Activated CD8-positive, alpha-beta memory T cell treated with anti-CD3 and anti-CD28 coated beads for 48 hours (primary cell): ENCODE measurements at places on chromosomes 7 and 10.
A peak's percentile ranks its signal among the peaks of the same experiment; 100 is the strongest.

DNA sequence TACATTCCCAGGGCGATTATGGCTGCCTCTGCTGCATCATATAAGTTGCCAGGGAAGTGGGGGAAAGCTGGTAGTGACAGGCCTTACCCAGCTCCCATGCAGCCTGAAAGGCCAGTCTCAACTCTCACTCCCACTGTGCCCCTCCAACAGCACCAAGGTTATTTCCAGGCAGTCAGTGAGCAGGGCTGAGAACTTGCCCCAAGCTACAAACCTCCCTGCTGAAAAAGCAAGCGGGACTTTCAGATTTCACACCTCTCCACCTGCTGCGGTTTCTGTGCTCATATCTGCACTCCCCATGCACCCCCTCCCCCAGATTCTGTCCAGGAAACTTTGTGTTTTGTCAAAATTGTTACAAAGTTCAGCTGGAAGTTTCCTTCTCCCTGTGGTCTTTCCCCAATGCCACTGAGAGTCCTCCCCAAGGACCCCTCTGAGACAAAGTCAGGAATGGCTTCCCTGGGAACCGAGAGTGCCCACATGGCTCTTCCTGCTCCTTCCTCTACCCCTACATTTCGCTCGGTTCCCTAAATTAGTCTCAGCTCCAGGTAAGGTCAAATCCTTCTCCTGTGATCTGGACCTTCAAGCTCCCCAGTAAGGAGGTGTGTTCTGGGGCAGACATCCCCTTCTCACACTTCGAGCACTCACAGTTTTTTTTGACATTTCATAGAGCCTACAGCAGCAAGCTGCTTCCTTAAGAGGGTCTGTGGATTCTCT lies 25.3 kb upstream of the WNT2 start:
- DNase-seq: no peak

DNA sequence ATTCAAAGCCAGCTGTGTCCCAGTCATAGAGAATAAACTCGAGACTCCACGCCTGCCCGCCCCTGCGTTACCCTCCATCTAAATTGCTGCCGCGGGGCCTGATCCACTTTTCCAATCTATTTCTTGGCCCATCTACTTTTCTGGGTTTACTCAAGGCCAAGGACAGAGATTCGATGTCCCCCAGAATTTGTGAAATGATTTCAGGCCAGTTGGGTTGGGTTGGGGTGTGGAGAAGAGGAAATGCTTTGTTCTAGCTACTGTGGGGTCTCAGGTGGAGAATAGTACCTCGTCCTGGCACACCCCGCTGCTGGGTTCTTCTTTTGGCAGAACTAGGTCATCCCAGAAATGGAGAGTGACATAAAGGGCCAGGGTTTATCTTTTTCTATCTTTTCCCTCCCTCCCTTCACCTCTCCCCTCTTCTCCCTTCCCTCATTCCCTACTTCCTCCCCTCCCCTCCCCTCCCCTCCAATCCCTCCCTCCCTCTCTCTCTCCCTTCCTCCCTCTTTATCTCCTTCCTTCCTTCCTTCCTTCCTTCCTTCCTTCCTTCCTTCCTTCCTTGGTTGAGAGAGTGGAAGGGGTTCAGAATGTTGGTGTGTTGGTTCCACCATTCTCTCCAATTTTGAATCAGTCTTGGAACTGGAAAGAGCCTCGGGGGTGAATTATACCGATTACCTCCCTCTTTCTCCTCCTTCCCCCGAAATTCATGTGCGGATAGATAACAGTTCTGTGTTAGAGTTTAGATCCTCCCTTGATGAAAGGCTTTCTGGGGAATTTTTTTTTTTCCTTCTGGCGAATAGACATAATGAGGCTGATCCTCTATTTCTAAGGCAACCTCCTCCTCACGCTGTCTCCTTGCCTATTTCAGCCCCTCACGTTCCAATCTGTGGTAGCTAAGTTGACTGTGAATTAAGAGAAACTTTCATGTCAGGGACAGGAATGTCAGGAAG lies 1.2 kb upstream of the TMEM229A start:
- DNase-seq: no peak

DNA sequence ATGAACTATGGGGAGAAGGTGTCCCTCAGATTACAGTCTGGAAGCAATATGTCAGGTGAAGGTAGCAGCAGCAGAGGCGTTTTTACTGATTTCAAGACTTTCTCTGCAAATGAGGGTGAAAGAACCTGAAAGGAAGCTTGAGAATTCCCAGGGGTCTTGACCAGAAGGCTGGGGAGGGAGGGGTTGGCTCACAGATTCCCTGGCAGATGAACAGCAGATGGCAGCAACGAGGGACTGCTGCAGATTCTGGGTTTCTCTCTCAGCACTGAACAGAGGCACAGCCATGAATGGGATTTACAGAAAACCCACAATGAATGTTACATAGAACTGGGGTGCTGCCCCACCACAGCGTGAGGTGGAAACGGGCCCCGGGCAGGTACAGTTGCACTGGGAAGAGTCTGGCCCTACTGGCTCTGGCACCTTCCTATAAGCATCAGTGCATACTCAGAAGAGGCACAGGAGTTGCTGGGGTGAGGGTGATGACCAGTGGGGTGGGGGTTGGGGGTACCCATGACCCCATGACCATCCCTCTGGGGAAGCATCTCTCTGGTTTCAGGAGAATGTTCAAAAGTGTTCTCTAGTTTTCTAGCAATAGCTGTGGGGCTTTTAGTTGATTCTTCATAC lies 317.8 kb downstream of the SH2D4B start:
- DNase-seq: no peak

DNA sequence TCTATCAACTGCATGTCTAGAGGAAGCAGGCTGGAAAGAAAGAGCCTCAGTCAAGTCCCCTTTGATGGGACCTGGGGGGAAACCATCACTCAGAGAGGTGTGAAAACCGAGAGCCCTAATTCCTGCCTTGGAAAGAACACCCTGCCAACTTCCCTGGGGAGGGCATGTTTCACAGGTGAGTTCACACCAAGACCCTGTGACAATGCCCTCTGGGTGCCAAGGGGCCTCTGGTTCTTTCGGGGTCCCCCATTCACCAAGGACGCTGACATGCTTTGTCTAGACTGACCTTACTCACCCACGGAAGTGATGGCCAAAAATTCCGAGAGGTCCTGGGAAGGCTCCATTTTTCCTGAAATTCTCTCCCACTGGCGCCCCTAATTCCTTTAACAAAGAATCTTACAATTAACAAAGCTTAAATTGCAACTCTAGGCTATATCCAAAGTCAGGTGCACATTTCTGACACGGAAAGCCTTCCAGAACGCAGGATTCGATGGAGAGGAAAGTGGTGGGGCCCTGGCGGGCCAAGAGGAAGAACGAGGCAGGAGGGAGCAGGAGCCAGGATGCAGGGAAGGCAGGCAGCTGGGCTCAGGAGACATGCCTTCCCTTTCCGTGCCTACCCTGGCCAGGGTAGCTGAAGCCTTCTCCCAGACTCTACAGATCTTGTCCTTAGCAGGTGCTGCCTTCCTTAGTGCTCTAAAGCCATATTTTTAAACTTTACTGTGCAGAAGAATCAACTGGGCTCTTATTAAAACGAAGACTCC lies 23.7 kb downstream of the VSTM4 start:
- DNase-seq: no peak

- DNase-seq: no peak
These were observed 82.6 kb downstream of the GPR26 start for GRCh38 chr10:123748711-123749110.

DNA sequence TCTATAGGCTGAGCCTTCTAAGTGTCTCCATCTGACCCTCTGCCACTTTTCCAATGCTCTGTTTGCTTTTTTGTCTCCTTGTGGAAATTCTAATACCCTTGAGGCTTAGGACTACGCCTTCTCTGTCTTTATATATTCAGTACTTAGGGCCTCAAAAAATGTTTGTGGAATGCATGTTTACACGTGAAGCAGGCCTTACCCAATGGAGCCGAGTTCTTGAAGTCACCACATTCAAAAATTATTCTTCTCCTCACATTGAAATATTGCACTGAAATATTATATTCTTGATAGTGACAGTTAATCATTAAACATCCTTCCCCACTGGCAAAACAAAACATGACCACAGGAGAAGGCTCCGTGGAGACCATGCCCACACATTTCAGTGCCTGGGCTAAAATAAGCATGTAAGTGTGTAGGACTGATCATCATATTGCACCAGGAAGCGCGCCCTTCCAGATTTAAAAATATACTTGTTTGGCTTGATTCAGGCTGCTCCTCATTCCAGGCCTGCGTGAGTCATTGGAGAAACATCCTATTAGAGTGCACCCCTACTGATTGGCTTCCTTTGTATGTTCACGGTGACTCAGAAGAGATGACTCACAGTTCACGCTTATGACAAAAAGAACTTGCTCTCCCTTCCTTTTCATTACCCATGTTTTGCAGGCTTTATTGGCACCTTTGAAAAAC lies 307.4 kb upstream of the AOAH start:
- DNase-seq: no peak

- no peak for DNase-seq
These were observed 55.0 kb downstream of the WAC start for GRCh38 chr10:28587970-28588290.

GRCh38 chr7:80536426-80536825 lies 24.6 kb upstream of the GNAT3 start:
- DNase-seq: no peak

DNA sequence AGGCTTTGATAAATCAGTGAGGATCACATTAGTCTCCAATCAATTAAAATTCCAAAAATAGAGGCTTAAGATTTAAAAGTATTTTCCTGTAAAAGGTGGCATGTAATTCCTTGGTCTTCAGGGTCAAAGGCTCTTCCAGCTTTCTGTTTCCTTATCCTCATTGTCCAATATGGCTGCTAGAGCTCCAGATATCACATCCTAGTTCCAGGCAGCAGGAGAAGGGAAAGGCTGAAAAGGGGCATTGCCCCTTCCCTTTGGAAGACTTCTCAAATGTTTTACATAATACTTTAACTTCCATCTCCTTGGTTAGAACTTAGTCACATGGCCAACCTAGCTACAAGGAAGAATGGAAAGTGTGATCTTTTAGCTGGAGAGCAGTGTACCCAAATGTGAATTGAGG lies 39.2 kb upstream of the JAZF1 start:
- DNase-seq: no peak

DNA sequence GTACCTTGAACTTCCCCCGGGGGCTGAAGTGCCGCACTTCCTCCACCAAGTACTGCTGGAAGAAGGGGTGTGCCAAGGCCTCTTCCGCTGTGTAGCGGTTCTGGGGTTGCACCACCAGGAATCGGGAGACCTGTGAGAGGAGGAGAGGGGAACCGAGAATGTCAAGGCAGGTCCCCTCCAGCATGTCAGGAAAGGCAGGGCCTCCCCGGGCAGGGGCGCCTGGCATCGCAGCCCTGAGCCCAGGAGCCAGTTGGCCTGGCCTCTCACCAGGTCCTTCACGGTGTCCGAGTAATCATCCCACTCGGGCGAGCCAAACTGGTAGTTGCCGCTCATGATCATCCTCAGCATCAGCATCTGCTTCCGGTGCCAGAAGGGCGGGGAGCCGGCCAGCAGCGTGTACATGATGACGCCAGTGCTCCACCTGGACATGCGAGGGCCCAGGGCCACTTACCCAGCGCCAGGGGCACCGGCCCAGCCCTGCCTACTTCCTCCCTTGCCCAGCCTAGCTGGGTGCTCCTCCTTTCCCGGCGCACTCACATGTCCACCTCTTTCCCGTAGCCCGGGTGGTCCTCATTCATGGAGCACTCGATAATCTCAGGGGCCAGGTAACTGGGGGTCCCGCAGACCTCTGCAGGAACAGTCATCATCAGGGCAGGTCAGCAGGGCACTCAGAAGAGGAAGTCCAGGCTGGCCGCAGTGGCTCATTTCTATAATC lies 11.0 kb downstream of the PHKG1 start:
- no peak for DNase-seq

GRCh38 chr7:26078437-26079336 lies 73.3 kb upstream of the NFE2L3 start:
- DNase-seq: peak; percentile 43

DNA sequence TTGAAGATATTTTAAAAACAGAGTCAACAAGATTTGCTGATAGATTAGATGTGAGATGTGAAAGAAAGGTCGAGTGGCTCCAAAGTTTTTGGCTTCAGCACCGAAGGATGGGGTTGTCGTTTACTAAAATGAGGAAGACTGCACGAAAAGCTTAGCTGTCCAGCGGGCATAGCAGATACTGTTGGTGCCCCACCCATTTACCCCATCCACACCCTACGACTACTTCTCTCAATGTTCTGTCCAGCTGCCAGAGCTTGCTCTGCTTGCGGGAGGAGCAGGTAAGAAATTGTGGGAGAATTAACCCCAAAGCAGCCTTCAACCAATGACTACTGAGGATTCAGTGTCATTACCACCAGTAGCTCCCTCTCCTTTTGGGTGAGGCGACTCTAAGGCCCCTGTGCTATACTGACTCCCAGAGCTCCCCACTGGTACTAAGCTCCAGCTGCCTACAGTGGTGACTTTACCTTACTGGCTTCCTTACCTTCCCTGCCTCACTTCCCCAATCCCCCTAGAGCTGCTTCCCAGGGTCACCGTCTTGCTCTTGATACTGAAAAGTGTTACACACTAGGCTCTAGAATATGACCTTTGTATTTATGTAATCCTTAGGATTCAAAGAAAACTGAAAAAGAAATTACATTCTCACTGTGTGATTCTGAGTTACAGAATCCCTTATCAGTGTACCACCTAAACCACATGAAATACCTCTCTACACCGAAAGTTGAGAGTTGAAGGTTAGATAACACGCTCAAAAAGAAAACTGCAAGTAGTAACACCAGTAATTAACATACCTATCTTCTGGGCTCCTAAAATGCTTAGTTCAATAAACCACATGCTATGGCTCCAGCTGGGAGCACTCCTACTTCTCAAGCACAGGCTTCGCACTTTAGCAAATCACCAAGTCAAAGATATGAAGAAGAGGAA lies 22.3 kb downstream of the CACUL1 start:
- DNase-seq: no peak

DNA sequence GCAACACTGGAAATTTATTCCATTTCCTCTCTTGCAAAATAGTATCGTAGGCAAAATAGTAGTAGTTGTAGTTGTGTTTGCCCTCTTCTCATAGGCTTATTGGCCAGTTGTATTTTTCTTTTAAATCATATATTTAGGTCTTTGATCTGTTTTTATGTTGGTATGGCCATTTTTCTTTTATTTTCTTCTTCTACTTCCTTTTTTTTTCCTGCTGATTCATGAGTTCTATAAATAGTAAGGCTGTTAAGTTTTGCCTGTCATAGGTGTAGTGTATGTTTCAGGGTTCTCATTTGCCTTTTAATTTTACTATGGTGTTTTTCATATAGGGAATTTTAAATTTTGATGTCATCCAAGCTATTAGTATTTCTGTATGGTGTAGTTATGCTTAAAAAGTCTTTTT lies 25.4 kb upstream of the MRC1 start:
- no peak for DNase-seq
